ENCODE measurements at places on chromosomes 5 and 9.

GRCh38 chr9:137467161-137467581 lies 8.0 kb upstream of the NSMF start:
- no peak for DNase-seq

- no peak for DNase-seq
Observed at GRCh38 chr5:7808998-7809397, 41.9 kb downstream of the CFAP90 start.

DNA sequence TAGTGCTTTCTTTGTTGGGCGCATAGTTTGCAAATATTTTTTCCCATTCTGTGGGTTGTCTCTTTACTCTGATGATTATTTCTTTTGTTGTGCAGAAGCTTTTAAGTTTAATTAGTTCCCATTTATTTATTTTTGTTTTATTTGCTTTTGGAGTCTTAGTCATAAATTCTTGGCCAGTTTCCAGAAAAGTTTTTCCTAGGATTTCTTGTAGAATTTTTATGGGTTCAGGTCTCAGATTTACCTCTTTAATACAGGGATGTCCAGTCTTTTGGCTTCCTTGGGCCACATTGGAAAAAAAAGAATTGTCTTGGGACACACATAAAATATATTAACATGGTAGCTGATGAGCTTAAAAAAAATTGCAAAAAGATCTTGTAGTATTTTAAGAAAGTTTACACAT lies 122.0 kb downstream of the WDR70 start:
- DNase-seq: no peak

DNA sequence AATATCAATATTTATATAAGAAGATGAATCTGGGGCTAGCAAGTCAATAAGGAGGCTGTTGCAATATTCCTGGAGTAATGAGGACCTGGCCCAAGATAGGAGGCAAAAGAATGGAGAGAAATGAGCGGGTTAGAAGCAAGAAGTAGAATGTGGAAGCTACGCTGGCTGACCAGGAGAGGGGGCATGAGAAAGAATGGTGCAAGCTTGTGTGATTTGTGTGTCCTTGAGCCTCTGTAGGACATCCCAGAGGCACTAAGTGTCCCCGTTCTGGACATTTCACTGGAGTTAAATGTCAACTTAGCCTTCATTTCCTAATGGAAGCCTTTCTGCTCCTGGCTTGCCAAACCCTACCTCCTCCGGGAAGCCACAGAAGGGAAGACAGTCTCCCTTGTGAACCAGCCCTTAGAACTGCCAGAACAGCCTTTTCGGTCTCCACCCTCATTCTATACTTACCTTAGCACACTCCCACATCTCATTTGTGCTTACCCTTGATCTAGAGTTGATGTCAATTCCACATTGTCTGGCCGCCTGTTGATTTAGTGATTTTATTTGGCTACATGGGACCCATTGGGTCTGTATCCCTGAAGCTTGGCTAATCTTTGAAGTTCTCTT lies 6.7 kb upstream of the PDE6A start:
- no peak for DNase-seq

GRCh38 chr9:99211746-99212145 lies 10.0 kb downstream of the ALG2 start:
- no peak for DNase-seq

DNA sequence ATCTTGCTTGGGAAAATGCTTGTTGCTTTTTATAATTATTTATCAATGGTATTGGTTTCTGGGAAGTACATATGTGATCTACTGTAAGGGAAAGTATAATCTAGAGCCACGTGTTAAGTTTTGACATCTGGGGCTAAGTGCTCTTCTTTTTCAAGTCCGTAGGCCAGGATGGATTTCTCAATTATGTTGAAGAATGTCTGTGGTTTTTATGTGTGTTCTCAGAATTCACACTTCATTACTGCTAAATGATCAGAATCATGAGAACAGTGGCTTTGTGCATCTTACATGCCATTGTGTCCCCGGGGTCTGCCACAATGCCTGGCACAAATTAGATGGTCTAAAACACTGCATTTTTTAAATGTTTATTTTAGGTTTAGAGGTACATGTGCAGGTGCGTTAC lies 14.5 kb upstream of the AUH start:
- no peak for DNase-seq

Measured in stimulated activated CD4-positive, alpha-beta T cell treated with anti-CD3 and anti-CD28 coated beads, Interleukin-15, amount 100 ng/mL, for 1 hour (primary cell).